CD4-positive, alpha-beta T cell treated with Interleukin-10 for 1 hour (primary cell): ENCODE measurements at places on chromosomes 11 and 22.

- DNase-seq, result no peak
Observed at GRCh38 chr11:125092669-125093068, 18.8 kb downstream of the TMEM218 start.

GRCh38 chr22:28297504-28297903 lies 378.4 kb upstream of the PITPNB start:
- no peak for DNase-seq

- DNase-seq, result no peak
Observed at GRCh38 chr11:72552399-72552910, 118.1 kb upstream of the CLPB start.

- DNase-seq, result no peak
Observed at GRCh38 chr11:72782081-72782920, 11.5 kb downstream of the STARD10 start.

DNA sequence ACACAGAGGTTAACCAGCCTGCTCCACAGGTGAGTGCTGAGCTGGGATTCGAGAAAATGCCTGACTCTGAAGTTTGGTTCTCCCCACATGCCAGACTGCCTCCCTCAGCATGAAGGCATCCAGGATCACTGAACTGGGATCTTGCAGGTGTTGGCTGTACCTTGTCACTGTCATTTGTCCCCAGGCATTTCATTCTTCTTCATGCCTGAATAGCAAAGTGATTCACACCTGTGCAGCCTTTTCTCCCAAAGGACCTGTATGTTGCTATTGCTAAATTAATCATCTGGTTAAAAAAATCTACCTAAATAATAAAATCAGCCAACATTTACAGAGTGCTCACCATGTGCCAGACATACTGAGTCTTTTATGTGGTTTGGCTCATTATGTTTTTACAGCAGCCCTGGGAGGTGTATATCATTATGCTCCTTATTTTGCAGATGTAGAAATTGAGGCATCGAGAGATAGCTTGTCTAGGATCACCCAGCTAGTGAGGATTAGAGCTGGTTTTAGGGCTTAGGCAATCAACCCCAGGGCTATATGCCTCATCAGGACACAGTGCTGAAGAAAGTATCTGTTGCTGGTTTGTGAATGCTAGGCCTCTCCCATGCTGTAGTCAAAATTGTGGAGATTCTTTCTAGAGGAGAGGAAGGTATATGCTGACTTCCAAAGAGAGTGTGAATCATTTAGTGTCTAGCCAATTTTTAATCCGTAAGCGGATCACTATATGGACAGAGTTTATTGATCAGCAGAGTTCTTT lies 204.4 kb downstream of the HIPK3 start:
- DNase-seq, result no peak

DNA sequence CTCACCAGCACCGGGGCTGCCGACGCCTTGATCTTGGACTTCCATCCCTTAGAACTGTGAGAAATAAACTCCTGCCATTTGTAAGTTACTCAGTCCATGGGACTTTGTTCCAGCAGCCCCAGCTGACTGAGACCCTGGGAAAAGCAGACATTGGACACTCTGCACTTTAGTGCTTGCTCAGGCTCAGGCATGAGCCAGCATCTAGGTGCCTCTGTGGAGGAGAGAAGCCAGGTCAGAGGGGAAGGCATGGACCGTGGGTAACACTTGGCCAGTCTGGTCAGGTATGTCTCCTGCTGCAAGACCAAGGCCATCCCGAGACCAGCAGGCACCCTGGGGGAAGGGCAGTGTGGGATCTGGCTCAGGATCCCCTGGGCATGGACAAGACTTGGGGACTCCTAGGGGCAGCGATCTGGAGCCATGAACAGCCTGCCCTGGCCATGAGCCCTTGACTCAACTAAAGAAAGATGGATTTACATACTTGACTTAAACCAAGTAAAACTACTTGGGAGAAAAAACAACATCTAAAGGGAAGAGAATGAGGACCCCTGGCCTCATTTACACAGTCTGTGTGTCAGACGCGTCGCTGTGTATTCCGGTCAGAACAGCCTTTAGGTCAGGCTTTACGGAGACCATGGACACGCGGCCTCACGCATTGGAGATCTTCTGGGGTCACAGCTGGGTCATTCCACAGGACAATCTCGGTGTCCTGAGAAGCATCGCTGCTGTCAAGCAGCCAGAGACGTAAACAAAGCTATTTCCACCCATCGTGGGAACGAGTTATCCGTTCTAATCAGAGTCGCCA lies 497.1 kb downstream of the BRD1 start:
- no peak for DNase-seq

DNA sequence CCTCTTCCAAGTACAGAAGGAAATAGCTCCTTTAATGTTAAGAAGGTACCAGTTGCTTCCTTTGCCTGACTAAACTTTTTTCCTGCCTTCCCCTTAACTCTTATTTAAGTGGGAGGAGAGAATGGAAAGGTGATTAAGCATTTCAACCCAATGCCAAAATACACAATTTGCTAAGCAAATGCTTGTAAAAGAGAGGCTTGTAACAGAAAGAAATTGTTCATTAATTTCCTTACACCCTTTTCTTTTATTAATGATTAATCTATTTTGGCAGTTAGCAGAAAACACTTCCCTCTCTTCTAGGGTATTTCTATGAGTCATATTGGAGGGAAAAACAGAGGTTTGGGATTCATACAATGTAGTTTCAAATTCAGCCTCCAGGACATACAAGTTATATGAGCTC lies 427.6 kb upstream of the FAT3 start:
- no peak for DNase-seq

DNA sequence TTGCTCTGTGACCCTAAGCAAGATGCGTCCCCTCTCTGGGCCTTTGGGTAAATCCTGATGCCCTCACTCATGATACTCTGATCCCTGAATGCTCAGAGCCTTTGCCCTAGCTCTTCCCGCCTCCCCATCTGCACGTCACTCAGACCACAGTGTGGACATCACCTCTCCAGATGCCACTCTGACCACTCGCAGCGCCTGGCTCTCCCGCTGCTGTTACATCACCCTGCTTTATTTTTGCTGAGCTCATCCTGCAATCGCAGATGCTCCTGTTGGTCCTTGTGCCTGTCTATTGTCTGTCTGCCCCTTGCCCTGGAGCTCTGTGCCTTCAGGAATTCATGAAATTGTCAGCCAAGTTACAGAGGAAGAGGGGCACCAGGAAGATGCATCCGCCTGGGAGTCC lies 5.5 kb downstream of the OSM start:
- no peak for DNase-seq

GRCh38 chr11:32960553-32961164 lies 55.0 kb upstream of the DEPDC7 start:
- peak; percentile 62 for DNase-seq

GRCh38 chr11:61254403-61255025 lies 13.5 kb downstream of the PGA5 start:
- peak; percentile 62 for DNase-seq

DNA sequence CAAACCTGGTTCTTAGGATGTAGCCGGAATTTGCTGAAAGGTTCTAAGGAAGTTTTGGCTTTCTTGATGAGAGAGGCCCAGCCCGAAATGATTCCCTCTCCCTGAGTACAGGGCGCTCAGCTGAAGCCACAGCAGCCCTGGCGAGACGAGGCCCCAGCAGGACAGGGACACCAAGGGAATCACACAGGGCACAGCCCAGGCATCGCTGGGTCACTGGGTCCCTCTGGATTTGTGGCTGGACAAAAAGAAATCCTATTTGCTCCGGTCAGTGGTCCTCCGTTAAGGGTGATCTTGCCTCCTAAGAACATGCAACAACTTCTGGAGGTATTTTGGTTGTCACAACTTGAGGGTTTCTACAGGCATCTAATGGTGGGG lies 6.4 kb downstream of the FGF19 start:
- no peak for DNase-seq

GRCh38 chr11:8699903-8700302 lies 17.3 kb downstream of the RPL27A start:
- DNase-seq, result no peak

- no peak for DNase-seq
Observed at GRCh38 chr22:27952091-27952490, 33.0 kb upstream of the PITPNB start.

- no peak for DNase-seq
Observed at GRCh38 chr11:93591247-93591898, 48.2 kb upstream of the SMCO4 start.

DNA sequence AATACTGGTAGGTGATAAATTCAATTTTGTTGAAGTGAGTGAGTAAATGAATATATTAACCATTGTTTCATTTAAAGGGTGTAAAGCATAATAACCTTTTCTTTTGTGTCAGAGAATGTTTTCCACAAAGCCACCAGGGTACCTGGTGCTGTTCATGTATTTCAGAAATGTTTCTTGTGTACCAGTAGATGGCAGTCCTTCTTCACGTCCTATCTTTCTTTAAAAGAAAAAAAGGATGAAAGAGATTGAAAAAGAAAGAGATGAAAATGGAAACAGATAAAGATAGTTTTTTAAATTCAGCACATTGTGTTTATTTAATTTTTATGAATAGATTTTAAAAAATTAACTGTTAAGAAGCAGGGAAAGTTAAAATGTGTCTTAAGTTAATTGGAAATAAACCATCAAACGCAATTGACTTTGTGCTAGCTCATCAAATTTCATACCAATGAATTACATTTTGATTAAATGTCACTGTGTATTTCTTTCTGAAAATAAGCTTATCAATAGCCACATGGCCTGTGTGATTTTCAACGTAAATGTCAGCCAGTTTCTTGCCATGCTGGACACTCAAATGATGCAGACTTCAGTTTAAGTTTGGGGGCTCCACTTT lies 65.5 kb upstream of the CHORDC1 start:
- DNase-seq, result no peak

GRCh38 chr11:86949995-86950660 lies 5.1 kb downstream of the FZD4 start:
- DNase-seq, result no peak

GRCh38 chr11:18361154-18361553 lies 33.2 kb upstream of the LDHA start:
- DNase-seq, result no peak

GRCh38 chr11:36605221-36606216 lies 7.5 kb upstream of the RAG2 start:
- no peak for DNase-seq
